ENCODE measurements at places on chromosomes 2 and 18.

GRCh38 chr2:180573951-180574350 lies 406.5 kb upstream of the UBE2E3 start:
- DNase-seq: no peak

DNA sequence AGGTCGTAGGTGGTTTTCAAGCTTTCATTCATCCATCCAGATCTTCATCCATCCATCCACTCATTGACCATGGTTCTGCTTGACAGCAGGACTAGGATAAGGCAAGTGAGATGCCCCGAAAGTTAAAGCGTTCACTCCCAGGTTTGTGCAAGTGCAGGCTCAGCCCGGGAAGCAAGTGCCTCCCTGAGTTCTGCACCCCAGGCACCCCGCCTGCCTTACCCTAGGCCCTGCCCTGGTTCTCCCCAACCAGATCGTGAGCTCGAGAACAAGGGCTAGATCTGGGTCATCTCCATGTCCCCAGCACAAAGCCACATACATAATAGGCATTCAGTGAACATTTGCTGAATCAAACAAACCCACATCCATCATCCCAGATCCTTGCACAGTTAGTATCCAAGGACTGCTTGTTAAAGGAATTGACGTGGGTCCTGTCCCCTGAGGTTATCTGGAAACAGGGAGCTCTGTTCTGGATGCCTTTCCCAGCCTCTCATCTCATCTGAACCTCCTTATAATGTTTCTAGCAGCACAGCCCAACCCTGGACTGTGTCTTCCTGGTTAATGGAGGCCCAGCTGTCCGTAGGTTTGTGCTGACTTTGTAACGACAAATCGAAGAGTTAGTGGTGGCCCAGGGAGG lies 116.1 kb upstream of the GPC1 start:
- DNase-seq: no peak

GRCh38 chr18:32439802-32440201 lies 30.9 kb downstream of the GAREM1 start:
- DNase-seq: no peak

- DNase-seq: no peak
Measured at GRCh38 chr18:9474108-9474982, 968 bp upstream of the RALBP1 start.

GRCh38 chr2:182132605-182133004 lies 147.0 kb downstream of the PPP1R1C start:
- no peak for DNase-seq

DNA sequence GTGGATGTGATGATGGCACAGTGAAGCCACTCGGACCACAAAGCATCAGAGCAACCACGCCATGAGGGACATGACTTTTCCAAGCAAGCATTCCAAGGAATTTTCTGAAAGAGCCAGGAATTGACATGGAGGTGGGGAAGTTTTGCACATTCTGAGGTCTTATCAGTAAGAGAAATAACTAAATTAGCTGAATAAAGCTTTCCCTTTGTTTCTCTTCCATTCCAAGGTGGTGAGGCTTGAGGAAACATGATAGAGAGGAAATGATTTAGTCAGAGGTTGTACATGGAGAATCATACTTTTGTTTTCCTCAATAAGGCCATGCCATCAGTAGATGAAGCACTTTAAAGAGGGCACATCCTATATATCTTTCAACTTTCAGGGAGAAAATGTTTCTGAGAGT lies 115.7 kb upstream of the MMADHC start:
- no peak for DNase-seq

- DNase-seq: no peak
Measured at GRCh38 chr2:234292205-234292961, 204.5 kb downstream of the ARL4C start.

DNA sequence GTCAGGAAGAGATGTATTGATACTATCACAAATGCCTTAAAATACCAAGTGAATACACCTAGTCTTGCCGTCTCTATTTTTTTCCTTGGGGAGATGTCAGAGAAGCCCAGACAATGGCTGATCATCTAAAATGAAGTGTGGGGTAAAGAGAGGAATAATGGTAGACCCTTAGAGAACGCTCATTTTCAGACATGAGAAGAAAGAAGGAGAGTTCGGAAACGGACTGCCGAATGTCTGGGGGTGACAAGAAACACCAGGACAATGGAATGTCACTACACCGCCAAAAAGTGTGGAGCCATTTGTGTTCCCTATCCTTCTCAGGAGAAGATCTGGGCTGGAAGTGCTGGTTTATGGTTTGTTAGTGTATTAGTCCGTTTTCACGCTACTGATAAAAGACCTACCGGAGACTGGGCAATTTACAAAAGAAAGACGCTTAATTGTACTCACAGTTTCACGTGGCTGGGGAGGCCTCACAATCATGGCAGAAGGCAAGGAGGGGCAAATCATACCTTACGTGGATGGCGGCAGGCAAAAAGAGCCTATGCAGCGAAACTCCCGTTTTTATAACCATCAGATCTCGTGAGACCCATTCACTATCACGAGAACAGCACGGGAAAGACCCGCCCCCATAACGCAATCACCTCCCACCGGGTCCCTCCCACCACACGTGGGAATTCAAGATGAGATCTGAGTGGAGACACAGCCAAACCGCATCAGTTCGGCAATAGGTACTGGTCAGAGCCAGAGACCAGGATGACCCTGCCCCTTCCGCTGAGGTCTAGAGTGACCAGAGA lies 743.7 kb downstream of the GALR1 start:
- no peak for DNase-seq

DNA sequence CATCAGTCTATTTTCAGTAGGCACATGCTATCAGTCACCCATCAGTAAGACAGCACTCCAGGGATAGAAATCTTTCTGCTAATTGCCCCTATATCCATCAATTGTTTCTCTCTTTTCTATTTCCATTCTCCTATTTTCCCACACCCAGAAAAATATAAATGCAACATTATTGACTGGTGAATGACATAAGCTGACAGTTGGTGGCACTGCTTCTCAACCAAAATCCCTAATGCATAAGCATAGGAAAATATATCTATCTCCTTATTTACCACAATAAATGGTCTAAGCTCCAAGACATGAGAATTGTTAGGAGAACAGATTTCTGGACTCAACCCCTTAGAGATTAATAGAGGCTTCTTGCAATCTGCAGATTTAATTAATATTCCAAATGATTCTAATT lies 64.0 kb upstream of the REG3A start:
- no peak for DNase-seq

DNA sequence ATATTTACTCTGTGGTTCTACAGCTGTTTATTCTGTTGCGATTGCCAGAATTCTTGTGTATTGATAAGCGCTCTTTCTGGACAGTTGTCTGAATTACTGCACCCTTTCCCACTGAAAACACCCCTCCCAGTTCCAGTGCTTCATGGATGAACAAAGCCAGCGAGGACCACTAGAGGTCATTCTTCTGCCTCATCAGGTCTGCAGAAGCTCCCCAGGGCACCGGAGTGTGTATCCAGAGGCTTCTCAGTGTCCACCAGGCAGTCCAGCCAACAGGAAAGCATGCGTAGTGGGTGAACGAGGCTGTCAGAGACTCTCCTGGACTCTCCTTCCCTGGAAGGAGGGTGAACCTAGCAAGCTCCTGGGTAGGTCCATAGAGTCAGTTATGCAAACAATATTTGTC lies 40.6 kb upstream of the INHBB start:
- DNase-seq: no peak

DNA sequence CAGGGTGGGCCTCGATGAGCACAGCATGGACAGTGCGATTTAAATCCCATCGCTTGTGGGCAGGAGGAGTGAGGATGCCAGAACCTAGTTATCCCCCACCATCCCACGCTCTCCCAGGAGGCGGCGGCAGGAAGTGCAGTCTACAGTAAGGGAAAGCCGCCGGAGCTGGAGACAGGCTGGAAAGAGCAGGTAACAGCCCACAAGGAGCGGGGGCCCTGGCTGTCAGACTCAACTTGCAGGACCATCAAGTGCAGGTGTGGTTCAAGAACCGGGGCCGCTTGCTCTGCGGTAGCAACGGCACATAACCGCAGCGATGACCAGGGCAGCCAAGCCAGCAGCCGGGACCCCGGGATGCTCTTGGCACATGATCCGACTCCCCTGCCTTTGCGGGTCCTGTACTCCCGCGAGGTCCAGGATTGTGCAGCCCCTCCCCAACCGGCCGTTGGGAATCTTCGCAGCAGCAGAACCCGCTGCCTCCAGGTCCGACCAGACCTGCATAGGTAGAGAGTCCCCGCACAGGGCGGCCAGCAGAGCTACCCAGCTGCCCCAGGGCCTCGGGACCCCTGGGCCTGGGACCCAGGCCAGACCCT lies 82.1 kb downstream of the BIN1 start:
- DNase-seq: no peak

DNA sequence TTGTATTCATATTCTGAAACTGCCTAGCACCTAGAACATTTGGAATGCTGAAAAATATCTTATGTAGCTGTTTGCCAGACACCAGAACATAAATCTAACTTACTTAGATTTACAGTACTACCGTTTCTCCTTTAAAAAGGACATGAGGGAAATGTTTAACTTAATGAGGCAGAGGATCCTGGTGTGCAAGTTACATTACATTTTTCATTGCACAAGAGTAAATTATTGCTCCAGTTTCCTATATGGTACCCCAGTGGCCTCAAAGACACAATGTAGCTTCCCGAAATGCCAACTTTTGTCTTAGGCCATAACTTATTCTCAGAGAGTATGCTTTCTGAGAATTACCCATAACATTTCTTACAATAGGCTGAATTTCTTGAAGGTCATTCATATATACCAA lies 105.5 kb upstream of the DTNA start:
- DNase-seq: no peak

- no peak for DNase-seq
Measured at GRCh38 chr2:156125018-156125417, 207.5 kb downstream of the NR4A2 start.

GRCh38 chr2:200378652-200379290 lies 72.3 kb downstream of the SPATS2L start:
- DNase-seq: no peak

- DNase-seq: no peak
Measured at GRCh38 chr2:66095820-66096345, 339.0 kb upstream of the MEIS1 start.

DNA sequence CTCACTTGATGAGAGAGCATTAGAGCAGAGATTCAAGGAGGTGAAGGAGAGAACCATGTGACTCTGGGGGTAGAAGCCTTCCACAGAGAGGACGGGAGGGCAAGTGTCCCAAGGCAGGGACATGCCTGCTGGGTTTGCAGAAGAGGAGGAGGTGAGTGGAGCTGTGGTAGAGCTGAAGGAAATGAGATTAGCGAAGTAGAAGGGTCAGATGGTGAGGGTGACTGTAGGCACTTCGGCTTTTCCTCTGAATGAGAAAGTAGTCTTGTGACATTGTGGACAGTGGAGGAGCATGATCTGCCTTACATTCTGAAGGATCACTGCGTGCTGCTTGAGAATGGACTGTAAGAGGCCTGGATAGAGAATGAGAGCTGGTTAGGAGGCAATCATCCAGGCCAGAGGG lies 126.0 kb downstream of the NXPH2 start:
- no peak for DNase-seq
